ENCODE measurements at places on chromosomes 3 and 15. TPM values are rescaled to one million over a fixed set of nuclear protein-coding genes. Genes with fewer than 3 reads are reported as not detected.

The CCDC39 gene
- not detected for polyA plus RNA-seq

The EOMES gene
- 1.5 TPM for polyA plus RNA-seq

The PSTPIP1 gene
- 29.1 TPM for polyA plus RNA-seq

The DNAJB8 gene
- not detected for polyA plus RNA-seq

The MORC1 gene
- not detected for polyA plus RNA-seq

The CD86 gene
- 0.24 TPM for polyA plus RNA-seq

The LEKR1 gene
- 0.19 TPM for polyA plus RNA-seq

The GABRB3 gene
- not detected for polyA plus RNA-seq

The MOBP gene
- not detected for polyA plus RNA-seq

The NR2E3 gene
- polyA plus RNA-seq = not detected

The SETD5 gene
- 28.7 TPM for polyA plus RNA-seq

The CASR gene
- polyA plus RNA-seq = not detected

All from naive thymus-derived CD4-positive, alpha-beta T cell (primary cell).